ENCODE measurements at places on chromosomes 1 and 21.

DNA sequence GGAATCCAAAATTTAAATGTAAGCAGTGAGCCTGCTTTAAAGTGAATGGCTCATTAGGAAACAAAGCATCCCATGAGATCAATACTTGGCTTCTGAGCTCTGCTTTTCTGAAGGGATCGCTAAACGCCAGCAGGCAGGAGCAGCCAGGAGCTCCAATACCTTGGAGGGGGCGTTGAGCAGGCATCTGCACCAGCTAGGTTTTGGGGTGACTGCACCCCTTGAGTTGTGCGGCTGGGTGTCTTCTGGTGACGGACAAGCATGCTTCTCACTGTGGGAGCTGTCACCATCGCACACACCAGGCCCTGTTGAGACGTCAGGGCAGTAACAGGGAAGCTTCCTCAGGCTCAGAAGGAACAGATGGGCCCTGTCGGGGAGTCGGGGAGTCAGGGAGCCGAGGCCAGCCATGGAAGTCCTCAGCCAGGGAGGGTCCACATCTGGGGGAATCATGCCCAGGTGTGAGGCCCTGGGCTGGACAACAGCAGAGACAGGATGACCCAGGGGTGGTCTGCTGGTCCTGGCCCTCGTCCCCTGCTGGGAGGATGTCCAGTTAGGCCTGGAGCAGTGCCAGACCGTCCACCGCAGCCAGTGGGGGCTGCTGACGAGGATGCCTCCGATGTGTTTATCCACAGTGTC lies 57.9 kb upstream of the ADARB1 start:
- no peak for DNase-seq

DNA sequence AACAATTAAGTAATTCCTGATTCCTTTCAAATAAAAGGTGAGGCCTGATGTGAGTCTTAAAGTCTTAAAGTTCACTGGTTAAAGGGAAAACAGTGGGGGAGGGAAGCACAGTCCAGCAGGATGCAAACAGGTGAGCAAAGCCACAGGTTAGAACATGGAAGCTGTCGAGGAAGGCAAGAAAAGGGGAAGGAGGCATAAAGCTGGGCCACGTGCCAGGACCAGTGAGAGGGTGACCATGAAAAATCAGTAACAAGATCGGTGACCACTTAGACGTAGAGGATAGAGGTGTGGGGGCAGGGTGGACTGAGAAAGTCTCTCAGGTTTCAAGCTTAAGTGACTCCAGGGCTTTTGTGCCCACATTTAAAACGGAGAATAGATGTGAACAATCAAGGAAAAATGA lies 231.3 kb downstream of the SETD4 start:
- DNase-seq = no peak

GRCh38 chr1:241411776-241412338 lies 54.9 kb upstream of the RGS7 start:
- DNase-seq = no peak

DNA sequence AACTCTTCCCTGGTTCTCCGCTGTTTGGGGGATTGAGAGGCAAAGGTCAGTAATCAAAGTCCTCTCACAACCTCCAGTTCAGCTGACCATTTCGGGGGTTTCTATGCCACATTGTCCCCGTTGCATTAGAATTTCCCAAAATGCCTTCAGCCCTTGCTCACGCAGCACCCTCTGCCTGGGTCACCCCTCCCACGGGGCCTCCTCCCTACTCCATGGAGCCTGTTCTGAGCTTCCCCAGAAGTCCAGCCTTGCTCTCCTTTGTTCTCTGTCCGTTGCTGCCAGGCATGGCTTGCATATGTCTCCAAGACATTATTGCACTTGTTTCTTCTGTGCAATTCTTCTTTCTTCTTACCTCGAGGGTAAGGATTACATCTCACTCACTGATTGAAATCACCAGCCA lies 16.5 kb downstream of the DMRTB1 start:
- no peak for DNase-seq

DNA sequence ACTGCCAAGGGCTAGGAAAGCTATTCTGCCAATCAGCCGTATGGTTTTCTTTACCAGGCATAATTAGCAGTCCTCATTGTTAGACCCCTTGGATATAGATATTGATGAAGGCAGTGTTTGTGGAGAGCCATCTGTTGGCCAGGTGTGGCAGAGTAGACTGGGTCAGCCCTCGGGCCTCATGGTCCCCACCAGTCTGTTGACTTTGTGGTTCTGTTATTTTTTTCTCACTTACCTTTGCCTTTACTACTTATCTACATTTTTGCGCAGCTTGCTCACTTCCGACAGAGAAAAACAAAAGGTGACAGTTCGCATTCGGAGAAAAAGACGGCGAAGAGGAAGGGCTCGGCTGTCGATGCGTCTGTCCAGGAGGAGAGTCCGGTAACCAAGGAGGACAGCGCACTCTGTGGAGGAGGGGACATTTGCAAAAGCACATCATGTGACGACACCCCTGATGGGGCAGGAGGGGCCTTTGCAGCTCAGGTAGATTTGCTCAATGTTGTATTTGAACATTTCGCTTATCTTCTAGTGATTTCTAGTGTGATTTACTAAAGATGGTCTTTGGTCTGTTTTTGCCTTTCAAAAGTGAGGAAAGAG lies 2.3 kb downstream of the PCNT start:
- no peak for DNase-seq

DNA sequence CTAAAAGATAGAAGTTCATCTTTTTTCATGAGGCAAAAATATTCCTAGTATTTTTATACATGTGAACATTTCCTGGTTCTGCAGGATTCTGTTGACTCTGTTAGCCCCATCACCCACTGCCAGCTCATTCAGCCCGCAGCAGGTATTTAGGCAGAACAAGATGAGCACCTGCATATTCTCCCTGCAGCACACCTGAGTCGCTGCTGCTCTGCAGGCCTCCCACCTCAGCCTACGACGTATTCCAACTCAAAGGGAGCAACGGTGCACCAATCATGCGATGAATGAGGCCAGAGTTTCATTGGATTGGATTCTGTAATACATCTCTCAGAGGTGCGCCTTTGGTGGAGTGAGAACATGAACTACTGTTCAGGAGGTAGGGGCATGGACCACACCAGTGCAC lies 87.6 kb downstream of the CNIH3 start:
- no peak for DNase-seq

DNA sequence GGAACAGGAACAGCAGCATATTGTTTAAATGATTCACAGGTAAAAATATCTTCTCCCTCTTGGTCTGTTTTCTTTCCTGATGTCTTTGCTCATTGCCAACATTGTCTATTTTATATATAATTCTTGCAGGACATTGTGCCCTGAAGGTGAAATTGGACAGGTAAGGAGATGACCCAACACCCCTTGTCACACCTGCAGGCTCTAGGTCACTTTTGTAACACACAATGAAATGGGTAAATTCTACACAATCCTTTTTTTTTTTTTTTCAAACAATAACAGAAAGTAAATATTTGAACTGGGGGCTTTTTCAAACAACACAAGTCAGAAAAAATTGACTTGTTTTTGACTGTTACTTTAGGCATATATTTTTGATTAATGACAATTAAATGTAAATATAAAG lies 62.9 kb upstream of the ERG start:
- no peak for DNase-seq

DNA sequence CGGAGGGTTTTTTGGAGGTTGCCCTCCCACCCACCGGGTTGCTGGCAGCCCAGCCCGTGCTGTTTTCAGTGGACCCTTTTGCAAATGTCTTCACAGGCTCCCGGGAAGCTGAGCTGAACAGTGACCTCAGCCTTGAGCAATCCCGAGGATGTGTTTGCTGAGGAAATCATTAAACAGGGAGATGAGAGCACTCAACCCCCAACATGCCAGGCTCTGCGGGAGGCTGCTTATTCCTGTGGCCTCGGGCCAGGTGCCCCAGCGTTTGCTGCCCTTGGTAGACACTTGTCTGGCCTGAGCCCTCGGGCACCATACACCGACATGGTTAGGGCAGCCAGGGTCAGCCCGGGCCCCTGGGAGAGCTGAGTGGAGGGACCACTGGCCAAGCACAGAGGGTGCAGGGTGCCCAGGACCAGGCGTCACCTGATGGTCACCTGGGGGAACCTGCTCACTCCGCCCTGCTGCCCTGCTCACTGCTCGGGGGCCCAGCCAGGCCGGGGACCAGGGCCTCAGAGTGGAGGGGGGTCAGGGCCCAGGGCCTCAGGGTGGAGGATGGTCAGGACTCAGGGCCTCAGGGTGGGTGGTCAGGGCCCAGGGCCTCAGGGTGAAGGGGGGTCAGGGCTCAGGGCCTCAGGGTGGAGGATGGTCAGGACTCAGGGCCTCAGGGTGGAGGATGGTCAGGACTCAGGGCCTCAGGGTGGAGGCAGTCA lies 42.5 kb upstream of the POFUT2 start:
- no peak for DNase-seq

- no peak for DNase-seq
These were observed 31.7 kb downstream of the LAMB3 start for GRCh38 chr1:209620487-209620884.

DNA sequence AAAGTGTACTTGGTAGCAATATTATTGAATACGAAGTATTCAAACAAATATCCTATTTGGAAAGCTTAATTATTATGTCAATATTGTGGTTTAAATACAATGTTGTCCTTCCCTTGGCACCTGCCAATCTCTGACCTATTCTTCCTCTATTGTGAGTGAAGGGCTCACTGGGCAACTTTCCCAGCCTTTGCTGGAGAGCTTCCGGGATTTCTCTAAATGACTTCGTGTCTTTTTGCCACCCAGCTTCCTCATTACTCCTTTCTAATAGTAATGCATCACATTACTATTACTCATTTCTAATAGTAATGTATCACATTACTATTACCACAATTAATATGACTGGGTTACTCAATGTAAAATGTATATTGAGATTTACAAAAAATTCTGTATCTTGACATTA lies 880.6 kb downstream of the BRINP3 start:
- no peak for DNase-seq

DNA sequence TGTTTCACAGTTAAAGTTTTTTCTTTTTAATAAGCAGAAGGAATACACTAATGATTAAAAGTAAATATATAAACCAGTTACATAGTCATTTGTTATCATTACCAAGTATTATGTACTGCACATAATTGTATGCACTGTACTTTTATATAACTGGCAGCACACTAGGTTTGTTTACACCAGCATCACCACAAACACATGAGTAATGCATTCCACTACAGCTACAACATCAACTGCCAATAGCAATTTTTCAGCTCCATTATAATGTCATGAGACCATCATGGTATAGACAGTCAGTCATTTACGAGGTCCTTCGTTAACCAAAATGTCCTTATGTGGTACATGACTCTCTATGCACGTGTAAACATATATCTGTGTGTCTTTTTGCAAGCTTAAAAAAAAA lies 35.2 kb downstream of the SCYL3 start:
- DNase-seq = no peak

GRCh38 chr1:209674957-209675564 lies at the start of gene G0S2:
Gene G0S2, plus strand, starts transcription at chr1:209675412. Its CDS starts 273 bp downstream, at chr1:209675685.
- no peak for DNase-seq

GRCh38 chr1:32706491-32706890 lies 3.9 kb upstream of the SYNC start:
- no peak for DNase-seq

GRCh38 chr1:70382682-70383081 lies 28.2 kb upstream of the ANKRD13C start:
- DNase-seq = no peak

- DNase-seq = no peak
These were observed 4.5 kb downstream of the CRTC2 start for GRCh38 chr1:153953859-153954365.

- DNase-seq = no peak
These were observed 679.8 kb upstream of the ADAMTS5 start for GRCh38 chr21:27646691-27647090.

Measured in stimulated activated CD8-positive, alpha-beta memory T cell treated with anti-CD3 and anti-CD28 coated beads, Interleukin-4, amount 100 ng/mL, for 4 hours (primary cell).